ENCODE measurements at places on chromosomes 12 and 14. TPM values are rescaled to one million over a fixed set of nuclear protein-coding genes. Genes with fewer than 3 reads are reported as not detected.

DNA sequence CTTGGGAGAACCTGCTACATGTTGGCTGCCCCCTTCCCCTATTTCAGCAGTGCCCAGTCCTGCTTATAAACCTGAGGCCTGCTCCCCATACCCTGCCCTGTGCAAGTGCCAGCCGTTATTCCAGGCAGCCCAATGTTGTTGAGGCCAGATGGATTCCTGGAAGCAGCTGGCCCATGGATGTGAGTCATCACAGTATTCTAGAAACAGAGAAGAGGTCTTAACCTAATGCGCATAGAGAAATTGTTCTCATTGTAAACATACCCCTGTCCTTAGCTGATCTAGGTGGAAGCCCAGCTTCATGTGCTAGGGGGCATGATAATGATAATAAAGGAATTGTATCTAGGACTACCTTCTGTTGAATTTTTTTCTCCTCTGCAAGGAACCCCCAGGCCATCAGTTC lies 69.7 kb downstream of the TSPAN11 start:
- H3K36me3 ChIP-seq: no peaks in the 10 kb centered on the region
- no peak overlapping the region for H3K4me3 ChIP-seq
- DNase-seq: no peak
- no peak overlapping the region for H3K27ac ChIP-seq

DNA sequence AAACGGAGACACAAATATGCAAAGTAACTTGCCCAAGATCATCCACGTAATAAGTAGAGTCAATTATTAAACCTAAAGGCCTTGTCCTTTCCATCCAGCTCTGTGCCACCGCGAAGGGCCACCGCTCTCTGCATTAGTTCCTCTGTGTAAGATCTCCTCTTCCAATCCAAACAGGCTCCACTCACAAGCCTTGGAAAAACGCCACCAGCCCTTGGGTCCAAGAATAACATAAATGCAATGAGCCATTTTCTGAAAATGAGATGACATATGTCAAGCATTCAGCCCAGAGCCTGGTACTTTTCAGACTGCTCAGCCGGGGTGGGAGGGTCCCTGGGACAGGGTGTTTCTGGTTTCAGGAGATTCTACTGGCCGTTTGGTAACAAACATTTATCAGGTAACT lies 30.0 kb downstream of the DGLUCY start:
- peaks cover 2% of the 10 kb centered on the region for H3K36me3 ChIP-seq
- H3K27ac ChIP-seq: no peak overlapping the region
- DNase-seq: no peak
- no peak overlapping the region for H3K4me3 ChIP-seq

Gene SOCS4
- total RNA-seq: 24.8 TPM

DNA sequence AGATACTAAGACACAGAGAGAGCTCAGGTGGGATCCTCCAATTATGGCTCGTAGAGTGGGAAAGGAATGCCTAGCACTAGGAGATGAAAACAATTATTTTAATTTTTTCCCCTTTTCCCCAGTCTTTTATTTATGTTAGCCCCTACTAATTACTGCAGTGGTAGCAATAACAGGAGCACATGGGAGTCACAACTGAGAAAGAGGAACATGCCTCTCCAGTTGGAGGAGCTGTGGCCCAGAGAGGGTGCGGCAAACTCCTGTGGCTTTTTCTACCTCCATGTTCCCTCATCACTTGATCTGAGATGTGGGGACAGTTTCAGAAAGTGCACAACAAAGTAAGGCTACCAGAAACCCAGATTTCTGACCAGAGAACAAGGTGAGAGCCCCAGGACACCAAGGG lies 25.9 kb upstream of the POC1B start:
- no peak for DNase-seq
- H3K27ac ChIP-seq: no peak overlapping the region
- H3K4me1 ChIP-seq: no peaks in the 10 kb centered on the region
- no peak overlapping the region for H3K4me3 ChIP-seq

- H3K36me3 ChIP-seq: peaks cover 3% of the 10 kb centered on the region
- no peak for DNase-seq
- no peak overlapping the region for H3K27ac ChIP-seq
- H3K4me1 ChIP-seq: no peaks in the 10 kb centered on the region
- H3K27me3 ChIP-seq: no peaks in the 10 kb centered on the region
These were observed 27.4 kb upstream of the A2M start for GRCh38 chr12:9143137-9143536.

- no peak overlapping the region for H3K4me3 ChIP-seq
- no peak overlapping the region for H3K27ac ChIP-seq
- no peaks in the 10 kb centered on the region for H3K36me3 ChIP-seq
These were observed 196.5 kb downstream of the NUAK1 start for GRCh38 chr12:105942281-105942680.

Gene FGD4
- total RNA-seq: 48.2 TPM

GRCh38 chr12:5031958-5032357 lies 11.7 kb upstream of the KCNA5 start:
- H3K36me3 ChIP-seq: no peaks in the 10 kb centered on the region
- H3K27me3 ChIP-seq: no peaks in the 10 kb centered on the region

Gene GPR137C
- total RNA-seq: 4.3 TPM

GRCh38 chr14:64444984-64445845 lies 20.1 kb upstream of the AKAP5 start:
- H3K36me3 ChIP-seq: peaks cover 39% of the 10 kb centered on the region
- no peak overlapping the region for H3K27ac ChIP-seq
- no peaks in the 10 kb centered on the region for H3K4me1 ChIP-seq
- no peak for DNase-seq
- no peaks in the 10 kb centered on the region for H3K27me3 ChIP-seq

DNA sequence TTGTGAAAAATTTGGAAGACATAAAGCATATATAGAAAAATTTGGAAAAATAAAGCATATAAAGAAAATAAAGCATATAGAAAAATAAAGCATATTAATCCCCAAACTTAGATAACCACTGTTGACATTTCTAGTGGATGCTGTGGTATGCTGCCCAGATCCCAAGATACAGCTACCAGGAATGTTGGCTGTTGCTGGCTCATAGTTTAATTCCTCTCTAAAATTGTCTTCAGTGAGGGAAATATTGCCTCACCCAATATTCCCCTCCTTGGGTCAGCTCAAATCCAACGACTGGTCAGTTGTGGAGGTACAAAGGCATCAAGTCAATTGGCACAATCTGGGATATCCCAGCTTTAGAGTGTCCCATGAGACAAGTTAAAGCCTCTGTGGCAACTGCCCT lies 10.1 kb upstream of the KICS2 start:
- H3K4me3 ChIP-seq: no peak overlapping the region
- DNase-seq: no peak
- no peaks in the 10 kb centered on the region for H3K27me3 ChIP-seq
- H3K36me3 ChIP-seq: no peaks in the 10 kb centered on the region
- H3K27ac ChIP-seq: no peak overlapping the region
- H3K4me1 ChIP-seq: no peaks in the 10 kb centered on the region

GRCh38 chr14:77023001-77023996 lies 5.2 kb downstream of the IRF2BPL start:
- peaks cover 26% of the 10 kb centered on the region for H3K4me1 ChIP-seq
- H3K4me3 ChIP-seq: peak overlapping the region; percentile 86
- no peaks in the 10 kb centered on the region for H3K36me3 ChIP-seq
- H3K27me3 ChIP-seq: peaks cover 4% of the 10 kb centered on the region

GRCh38 chr14:96046630-96047029 lies 7.5 kb downstream of the C14orf132 start:
- H3K27me3 ChIP-seq: no peaks in the 10 kb centered on the region
- DNase-seq: no peak
- H3K36me3 ChIP-seq: no peaks in the 10 kb centered on the region
- peaks cover 4% of the 10 kb centered on the region for H3K4me1 ChIP-seq
- H3K4me3 ChIP-seq: no peak overlapping the region

DNA sequence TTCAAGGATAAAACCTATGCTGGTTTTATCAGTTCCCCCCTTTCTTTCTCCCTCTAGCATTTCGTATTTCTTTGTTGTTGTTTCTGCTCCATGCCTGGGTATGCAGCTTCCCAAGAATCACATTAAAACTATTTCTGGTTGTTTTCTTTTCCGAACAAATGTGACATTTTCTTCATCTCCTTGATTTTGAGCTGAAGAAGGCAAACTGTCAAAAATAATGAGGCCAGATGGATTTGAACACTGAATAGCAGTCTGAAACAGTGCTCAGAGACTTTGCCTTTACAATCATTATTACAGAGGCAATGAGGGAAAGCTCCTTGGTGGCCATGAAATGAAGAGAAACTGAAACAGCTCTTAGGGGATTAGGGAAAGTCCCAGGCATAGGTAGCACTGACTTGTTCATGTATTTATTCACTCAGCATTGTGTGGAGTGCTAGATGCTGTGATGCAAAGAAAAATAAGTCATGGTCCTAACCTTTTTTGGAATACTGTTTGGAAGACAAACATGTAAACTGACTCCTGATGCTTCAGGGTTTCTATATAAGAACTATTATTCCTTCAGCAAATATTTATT lies 319.5 kb downstream of the FUT8 start:
- no peak overlapping the region for H3K27ac ChIP-seq
- H3K36me3 ChIP-seq: no peaks in the 10 kb centered on the region
- no peaks in the 10 kb centered on the region for H3K4me1 ChIP-seq
- DNase-seq: no peak
- H3K4me3 ChIP-seq: no peak overlapping the region

Gene SLC10A1
- not detected for total RNA-seq

Gene CCDC38
- total RNA-seq: not detected

- H3K4me1 ChIP-seq: peaks cover 27% of the 10 kb centered on the region
- peaks cover 2% of the 10 kb centered on the region for H3K36me3 ChIP-seq
- DNase-seq: no peak
- H3K27me3 ChIP-seq: no peaks in the 10 kb centered on the region
- no peak overlapping the region for H3K27ac ChIP-seq
- H3K4me3 ChIP-seq: no peak overlapping the region
These were observed 7.2 kb downstream of the SH2B3 start for GRCh38 chr12:111412830-111413441.

DNA sequence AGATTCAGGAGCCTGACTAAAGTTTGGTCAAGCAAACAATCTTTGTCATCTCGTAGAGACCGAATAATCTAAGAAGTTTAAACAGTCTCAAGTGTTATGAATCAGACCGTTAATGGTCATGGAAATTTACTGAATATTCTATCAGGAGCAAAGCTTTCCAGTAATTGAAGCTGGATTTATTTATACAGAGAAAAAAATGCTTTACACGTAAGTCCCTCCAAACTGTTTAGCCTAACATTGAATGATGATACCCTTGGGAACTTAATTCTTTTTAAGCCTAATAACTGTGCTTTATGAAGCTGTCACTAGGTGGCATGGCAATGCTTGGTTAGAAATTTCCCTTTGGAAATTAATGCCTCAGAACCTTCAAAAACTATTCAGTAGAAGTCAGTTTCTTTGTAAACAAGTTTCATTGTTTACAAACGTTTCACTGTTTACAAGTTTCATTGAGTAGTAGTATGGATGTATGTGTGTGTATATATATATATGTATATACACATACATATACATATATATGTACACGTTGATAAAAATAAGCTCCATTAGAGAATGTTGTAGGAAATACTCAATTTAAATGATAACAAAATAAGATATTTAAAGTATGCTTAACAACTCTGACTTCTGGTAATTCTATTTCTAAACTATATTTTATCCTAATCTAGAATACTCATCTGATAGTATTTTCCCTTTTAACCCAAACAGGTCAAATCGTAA lies 32.1 kb downstream of the DEPDC4 start:
- H3K36me3 ChIP-seq: no peaks in the 10 kb centered on the region
- DNase-seq: no peak
- H3K27me3 ChIP-seq: no peaks in the 10 kb centered on the region
- no peaks in the 10 kb centered on the region for H3K4me1 ChIP-seq
- H3K4me3 ChIP-seq: no peak overlapping the region

Gene SRGAP1
- 5.5 TPM for total RNA-seq

Gene CIROP
- total RNA-seq: not detected

Gene TSPAN19
- total RNA-seq: not detected

DNA sequence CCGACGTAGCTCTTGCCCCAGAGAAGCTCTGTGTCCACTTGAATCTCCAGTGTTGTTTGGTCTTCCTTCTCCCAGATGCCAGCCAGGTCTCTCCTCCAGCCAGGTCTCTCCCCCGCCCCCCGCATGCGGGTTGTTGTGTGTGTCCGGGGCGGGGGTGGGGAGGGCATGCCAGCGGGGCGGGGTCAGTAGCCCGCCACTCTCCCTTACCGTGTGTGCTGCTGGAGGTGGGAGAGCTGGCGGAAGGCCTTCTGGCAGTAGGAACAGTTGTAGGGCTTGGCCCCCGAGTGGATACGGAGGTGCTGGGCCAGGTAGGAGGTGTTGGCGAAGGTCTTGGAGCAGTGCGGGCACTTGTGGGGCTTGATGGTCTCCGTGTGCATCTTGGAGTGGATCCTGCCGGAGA lies 9.2 kb upstream of the ING4 start:
- no peak overlapping the region for H3K4me3 ChIP-seq
- no peak for DNase-seq
- no peak overlapping the region for H3K27ac ChIP-seq
- peaks cover 57% of the 10 kb centered on the region for H3K36me3 ChIP-seq
- no peaks in the 10 kb centered on the region for H3K4me1 ChIP-seq
- no peaks in the 10 kb centered on the region for H3K27me3 ChIP-seq

DNA sequence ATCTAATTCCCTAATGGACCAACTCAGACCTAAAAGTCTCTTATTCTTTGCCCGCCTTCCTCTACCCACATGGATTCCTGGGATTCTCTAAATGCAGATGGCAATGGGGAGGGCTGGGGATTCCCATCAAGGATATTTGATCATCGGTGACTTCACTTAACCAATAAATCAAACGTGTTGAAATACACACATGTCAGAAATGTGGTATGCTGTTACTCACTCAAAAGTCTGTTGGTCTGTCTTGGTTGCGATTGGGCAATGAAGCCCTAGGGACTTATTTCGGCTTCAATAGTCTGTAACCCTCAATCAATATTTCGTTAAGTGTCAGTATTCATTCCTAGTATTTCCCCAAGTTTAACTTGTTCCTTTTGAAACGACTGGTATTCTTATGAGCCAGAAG lies 117.2 kb upstream of the DIO3 start:
- H3K27ac ChIP-seq: no peak overlapping the region
- no peaks in the 10 kb centered on the region for H3K27me3 ChIP-seq
- no peaks in the 10 kb centered on the region for H3K4me1 ChIP-seq
- H3K4me3 ChIP-seq: no peak overlapping the region
- no peak for DNase-seq

DNA sequence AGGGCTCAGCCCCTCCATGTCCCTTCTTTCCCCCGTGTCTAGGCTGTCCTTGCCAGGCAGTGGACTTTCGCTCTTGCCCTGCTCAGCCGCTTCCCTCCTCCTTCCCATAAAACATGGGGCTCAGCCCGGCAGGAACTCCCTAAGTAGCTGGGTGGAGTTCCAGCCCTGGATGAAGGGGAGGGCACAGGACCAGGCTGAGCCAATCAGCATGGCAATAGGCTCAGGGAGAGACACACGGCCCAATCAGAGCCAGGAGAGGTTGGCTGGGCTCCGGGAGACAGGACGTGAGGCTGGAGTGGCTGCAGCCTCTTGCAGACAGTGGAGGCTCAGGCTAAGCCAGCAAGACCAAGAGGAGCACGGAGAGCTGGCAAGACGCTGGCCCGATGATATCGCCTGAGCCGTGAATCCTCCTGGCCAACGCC lies 54.3 kb downstream of the GALNT9 start:
- no peak for DNase-seq
- no peak overlapping the region for H3K4me3 ChIP-seq
- H3K36me3 ChIP-seq: no peaks in the 10 kb centered on the region
- no peaks in the 10 kb centered on the region for H3K27me3 ChIP-seq
- H3K27ac ChIP-seq: no peak overlapping the region

All from H1 (cell line).